ENCODE measurements at places on chromosomes 12 and 14. TPM values are rescaled to one million over a fixed set of nuclear protein-coding genes. Genes with fewer than 3 reads are reported as not detected.

The MLH3 gene
- total RNA-seq = 29.0 TPM

The CLEC7A gene
- total RNA-seq = 9.0 TPM

DNA sequence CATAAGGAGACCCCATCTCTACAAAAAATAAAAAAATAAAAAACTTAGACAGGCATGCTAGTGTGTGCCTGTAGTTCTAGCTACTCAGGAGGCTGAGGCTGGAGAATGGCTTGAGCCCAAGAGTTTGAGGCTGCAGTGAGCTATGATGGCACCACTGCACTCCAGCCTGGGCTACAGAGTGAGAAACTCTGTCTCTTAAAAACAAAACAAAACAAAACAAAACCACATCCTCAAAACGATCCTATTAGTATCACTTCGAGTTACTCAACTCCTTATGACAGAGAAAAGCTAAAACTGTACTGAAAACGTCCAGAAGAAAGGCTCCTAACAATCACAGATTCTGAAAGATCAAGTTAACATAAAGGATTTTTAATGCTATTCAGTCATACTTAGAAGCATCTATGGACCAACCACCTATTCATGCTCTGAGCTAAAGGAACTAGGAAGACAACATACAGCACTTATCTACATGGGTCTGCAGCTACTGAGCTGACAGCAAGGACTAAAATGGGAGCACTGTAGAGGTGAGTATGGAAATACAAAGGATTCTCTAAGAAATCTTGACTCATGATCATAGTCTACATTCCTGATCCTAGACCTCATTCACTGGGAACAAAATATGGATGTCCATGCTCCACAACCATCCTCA lies 75.3 kb upstream of the DUSP6 start:
- ATAC-seq = no peak

GRCh38 chr12:124939079-124939420 lies 24.6 kb upstream of the UBC start:
- peak; percentile 59 for ATAC-seq

All from gastroesophageal sphincter (tissue), 4 donors.